Head of caudate nucleus (tissue), 42 donors: ENCODE measurements at places on chromosomes 12 and 14.
A peak's percentile ranks its signal among the peaks of the same experiment; 100 is the strongest.

GRCh38 chr12:1812650-1813302 is 7.6 kb upstream of the LRTM2 start:
- no peak for DNase-seq

DNA sequence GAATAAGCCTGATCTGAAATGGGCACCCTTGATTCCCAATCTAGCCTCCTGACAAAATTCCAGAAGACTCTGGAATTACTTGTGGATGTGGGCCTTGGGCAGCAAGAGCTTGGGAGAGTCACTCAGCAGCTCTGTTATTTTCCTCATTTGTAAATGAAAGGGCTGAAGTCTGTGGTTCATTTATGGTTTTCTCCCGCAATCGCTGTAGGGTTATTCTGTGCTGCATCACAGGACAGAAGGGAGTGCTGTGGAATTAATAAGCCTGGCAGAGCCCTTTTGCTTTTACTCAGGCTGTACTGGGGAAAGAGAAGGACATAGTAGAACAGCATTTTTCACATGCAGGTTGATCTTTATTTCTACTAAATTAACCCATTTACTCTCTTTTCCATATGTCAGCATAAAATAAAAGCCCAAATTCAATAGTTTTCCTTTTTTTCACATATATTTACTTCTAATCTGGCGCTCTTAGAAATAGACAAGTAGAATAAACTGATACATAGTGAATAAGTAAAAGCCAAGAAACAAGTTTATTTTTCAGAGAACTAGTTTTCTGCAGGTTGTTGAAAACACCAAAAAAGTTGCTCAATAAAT is 49.2 kb downstream of the DUSP16 start:
- no peak for DNase-seq

DNA sequence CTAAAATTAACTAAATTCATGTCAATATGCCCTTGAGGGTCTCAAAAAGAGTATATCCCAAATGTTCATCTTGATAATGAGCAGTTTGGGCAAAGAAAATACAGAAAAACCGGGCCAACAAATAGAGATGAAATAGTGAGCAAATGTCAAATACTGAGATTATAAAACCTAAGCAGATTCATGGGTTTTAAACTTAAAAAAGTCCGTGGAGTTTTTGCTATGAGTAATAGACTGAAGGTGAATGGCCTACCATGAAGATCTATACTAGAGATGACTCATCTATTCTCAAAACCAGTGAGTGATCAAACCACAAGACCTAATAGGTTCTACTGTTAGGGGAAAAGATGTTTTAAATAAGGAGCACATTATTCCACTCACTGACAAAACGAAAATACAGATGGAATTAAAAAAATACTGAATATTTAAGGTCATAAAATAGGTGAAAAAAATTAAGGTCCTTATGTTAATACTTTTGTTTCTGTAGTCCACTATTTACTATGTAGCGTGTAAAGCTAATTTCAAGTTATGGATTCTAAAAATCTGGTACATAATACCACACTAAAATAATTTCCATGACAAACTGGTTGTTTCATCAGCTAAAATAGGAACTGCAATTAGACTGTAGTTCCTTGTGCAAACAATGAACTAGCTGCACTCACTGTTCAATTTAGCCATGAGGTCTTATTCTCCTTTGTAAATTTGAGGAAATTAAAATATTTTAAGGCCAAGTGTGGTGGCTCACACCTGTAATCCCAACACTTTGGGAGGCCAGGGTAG is 5.0 kb downstream of the HNRNPC start:
- DNase-seq, result no peak

GRCh38 chr12:51346581-51346980 is at the start of gene CELA1:
Gene CELA1, minus strand, starts transcription at chr12:51346679. Its CDS starts 41 bp downstream, at chr12:51346638.
- no peak for DNase-seq

- DNase-seq, result no peak
Observed at GRCh38 chr14:74841230-74842207, 34.4 kb downstream of the PROX2 start.

GRCh38 chr12:119803381-119803791 is 73.7 kb downstream of the CIT start:
- peak; percentile 60 for DNase-seq

DNA sequence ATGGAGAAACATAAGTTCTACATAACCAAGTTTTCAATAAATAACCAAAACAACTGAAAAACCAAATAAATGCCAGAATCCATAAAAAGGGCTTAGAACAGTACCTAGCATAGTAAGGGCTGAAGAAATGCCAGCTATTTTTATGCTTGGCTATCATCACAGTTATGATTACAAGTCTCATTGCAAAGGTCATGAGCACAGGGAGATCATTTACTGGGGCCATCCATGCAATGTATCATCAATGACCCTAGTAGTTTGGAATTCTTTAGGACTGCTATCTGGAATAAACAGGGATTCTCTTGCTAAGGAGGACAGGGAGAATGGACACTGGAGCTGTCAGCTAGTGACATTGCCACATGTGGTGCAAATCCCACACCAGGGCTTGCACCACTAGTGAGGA is 92.5 kb upstream of the NAP1L1 start:
- DNase-seq, result no peak

GRCh38 chr14:91748049-91748448 is 16.2 kb upstream of the CATSPERB start:
- no peak for DNase-seq
